Right forelimb (tissue), 1 donor: ENCODE measurements at places on chromosomes 1 and 21.

DNA sequence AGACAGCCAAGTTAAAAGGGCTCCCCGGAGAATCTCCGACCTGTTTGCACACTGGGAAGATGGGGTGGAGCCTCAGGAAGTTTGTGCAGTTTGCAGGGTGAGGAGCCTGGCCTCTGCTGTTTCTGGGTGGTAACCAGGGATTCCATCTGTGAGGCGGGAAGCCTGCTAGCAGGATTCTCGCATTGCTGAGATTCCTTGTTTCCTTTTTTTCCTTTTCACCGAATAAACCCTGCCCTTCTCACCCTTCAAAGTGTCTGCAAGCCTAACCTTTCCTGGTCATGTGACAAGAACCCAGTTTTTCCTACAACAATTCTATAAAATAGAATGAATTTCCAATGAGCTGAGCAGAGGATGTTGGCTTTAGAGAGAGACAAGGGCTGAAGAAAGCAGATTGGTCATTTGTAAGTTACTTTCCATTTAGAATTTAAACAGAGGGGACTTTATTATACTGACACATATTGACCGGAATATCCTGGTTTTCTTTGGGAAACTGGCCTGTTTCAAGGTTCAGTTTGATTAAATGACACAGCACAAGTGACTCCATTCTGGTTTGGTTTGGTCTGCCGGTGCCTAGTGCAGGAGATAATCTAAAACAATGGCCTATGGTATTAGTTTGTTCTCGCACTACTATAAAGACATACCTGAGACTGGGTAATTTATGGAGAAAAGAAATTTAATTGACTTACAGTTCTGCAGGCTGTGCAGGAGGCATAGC is 48.7 kb upstream of the DNAH14 start:
- DNase-seq: no peak

DNA sequence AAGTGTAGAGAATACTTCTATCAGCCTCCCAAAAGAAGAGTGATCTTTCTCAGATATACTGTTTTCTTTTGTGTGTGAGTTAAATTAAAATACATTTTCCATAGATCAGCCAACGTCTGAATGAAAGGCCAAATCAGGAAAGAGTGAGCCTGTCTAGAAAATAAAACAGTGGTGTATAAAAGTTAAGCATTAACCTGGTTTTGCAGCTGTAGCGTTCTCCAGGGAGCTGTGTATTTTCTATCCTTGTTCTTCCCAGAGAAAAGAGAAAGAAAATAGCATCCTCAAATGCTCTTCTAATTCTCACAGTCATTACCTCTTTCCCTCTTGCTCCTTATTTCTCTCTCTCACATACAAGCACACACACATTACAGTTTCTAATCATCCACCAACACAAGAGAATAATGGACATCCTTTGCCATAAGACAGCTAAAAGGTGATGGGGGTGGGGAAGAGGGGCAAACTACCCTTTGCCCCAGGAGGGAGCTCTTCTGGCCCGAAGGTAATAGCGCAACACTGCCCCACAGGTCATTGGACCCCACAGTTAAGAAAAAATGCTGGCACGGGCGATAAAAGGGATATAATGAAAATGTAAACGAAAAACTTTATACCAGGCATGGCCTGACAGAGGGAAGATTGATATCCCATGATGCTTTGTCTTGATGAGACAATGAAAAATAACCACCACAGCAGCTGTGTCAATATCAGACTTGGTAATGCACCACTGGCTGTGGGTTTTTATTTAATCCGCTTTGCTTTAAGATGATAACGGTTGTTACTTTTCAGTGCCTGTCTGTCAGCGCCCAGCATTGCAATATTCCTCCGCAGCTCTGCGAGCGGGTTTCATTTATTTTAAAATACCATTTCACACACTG is 150.3 kb downstream of the NUF2 start:
- DNase-seq: no peak

DNA sequence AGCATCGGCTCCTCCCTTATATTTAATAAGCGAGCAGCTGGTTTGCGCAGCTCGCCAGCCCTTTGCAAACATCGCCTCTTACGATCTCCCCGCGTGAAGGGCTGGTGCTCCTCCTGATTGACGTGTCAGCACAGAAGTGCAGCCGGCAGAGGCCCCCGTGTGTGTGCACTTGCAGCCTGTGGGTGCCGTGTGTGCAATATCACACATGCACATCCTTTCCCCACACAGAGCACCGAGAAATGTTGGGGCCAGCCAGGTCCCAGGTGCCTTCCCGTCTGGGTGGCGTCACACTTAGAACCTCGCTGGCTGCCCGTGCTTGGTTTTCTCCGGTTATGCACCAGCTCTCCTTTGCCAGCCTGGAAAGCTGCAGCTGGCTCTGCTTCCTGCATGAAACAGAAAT is 126.6 kb upstream of the AJAP1 start:
- DNase-seq: no peak

- DNase-seq: no peak
Observed at GRCh38 chr1:118147522-118147921, 37.5 kb downstream of the SPAG17 start.

DNA sequence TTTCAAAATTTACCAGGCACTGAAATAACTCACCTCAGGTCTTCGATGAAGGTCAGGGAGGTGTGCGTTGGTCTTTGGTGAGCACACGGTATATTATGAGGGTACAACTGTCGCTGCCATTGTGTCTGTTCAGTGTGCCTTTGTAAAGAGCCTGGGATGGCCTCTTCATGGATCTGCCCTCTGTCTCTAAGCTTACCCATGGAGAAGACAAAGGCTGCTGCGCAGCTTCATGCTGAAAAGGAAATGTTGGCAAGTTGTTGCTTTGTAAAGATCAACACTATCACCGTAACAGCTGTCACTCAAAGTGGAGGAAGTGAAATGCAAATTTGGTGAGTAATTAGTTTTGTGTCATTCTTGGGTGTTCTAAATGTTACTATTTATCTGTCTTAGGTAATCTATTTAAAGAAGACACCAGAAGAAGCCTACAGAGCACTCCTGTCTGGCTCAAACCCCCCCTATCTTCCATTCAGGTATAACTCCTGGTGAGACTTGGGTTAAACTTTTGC is 71.6 kb downstream of the CDC14A start:
- DNase-seq: no peak

GRCh38 chr1:85998105-85998855 is 158.3 kb downstream of the COL24A1 start:
- no peak for DNase-seq
